ENCODE measurements at places on chromosomes 1 and 21. TPM values are rescaled to one million over a fixed set of nuclear protein-coding genes. Genes with fewer than 3 reads are reported as not detected.

DNA sequence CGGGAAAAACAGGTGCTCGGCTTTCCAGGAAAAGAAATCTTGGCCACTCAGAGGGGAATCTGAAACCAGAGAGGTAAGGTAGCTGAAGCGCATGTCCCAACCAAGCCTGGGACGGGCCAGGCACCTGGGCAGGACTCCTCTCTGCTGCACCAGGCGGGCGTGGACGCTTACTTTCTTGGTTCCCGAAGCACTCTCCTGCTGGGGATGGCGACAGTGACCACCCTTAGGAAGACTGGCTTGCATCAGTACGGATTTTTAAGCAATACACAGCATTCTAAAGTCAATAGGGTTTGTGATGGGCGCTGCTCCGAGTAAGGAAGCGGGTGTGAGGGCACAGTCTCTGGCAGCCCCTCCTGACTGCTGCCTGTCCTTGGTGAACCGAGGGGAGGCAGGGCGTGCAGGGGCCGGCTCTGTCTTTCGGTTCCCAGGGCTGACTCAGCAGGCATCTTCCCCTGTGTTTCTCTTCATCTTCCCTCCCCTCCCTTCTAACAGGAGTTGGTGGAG, 74.9 kb upstream of the ANGPTL1 start:
- no peak for DNase-seq

DNA sequence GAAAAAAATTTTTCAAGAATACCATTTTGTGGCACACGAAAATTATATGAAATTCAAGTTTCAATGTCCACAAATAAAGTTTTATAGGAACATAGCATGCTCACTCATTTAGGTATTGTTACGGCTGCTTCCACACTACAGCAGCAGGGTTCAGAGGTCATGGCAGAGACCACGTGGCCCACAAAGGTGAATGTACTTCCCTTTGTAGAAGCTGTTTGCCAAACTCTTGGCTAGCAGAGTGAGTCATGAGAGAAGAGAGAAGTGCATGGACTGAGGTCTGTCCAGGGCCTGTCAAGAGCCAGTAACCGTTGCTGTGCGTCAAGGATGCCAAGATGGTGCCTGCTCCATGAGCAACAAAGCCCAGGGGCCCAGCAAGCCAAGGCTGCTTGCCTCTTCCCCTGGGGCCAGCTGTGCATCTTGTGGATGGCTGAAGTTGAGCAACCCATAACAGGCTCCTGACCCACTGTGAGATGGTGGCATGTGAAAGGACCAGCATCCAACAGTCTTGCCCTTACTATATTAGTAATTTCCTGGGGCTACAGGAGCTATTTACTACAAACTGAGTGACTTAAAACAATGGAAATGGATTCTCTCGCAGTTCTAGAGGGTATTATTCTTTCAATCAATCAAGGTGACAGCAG, 64.8 kb upstream of the ATP5PO start:
- DNase-seq, result no peak

- no peak for DNase-seq
These were observed 22.2 kb upstream of the C1orf174 start for GRCh38 chr1:3922201-3922725.

DNA sequence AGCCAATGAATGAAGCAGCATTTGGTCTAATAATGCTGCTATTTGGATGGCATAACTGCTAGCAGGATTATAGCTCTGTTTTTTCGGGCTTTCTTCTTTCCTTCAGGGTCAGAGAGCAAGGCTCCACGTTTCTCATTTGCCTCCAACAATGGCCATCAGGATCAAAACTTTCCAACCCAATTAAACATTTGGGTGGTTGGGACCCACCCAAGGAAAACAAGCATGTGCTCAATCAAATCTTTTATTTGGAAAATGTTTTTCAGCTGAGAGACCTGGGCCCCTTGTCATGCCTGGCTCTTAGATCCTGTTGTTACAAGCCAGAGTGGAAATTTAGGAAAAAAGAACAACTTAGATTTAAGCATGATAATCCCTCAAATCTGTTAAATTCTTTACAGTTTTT, 373.1 kb upstream of the USP24 start:
- DNase-seq, result peak; percentile 44

GRCh38 chr21:32844653-32845436, 73.3 kb upstream of the PAXBP1 start:
- DNase-seq, result no peak

Gene SYF2
- total RNA-seq, result 46.6 TPM

All from tongue (tissue), 3 donors.